ENCODE measurements at places on chromosomes 6 and 20. TPM values are rescaled to one million over a fixed set of nuclear protein-coding genes. Genes with fewer than 3 reads are reported as not detected.
A peak's percentile ranks its signal among the peaks of the same experiment; 100 is the strongest.

TMC2 gene
- total RNA-seq, result not detected

BMP6 gene
- 1.3 TPM for total RNA-seq

PARD6B gene
- 3.7 TPM for total RNA-seq

OTOR gene
- not detected for total RNA-seq

FAM217A gene
- total RNA-seq, result not detected

PLN gene
- not detected for total RNA-seq

MPIG6B gene
- total RNA-seq, result not detected

PPP1R3G gene
- total RNA-seq, result 3.2 TPM

ADGRF5 gene
- 0.75 TPM for total RNA-seq

GRCh38 chr6:161694995-161695394 lies 421.1 kb upstream of the AGPAT4 start:
- no peaks in the 10 kb centered on the region for H3K4me1 ChIP-seq
- no peaks in the 10 kb centered on the region for H3K36me3 ChIP-seq
- peaks cover 22% of the 10 kb centered on the region for H3K27me3 ChIP-seq
- DNase-seq, result peak; percentile 44
- H3K4me3 ChIP-seq, result no peak overlapping the region

- H3K27ac ChIP-seq, result no peak overlapping the region
- H3K36me3 ChIP-seq, result no peaks in the 10 kb centered on the region
- peak; percentile 12 for DNase-seq
- H3K4me1 ChIP-seq, result no peaks in the 10 kb centered on the region
- H3K4me3 ChIP-seq, result no peak overlapping the region
These were observed 198.5 kb downstream of the HIVEP2 start for GRCh38 chr6:142746524-142746923.

DNA sequence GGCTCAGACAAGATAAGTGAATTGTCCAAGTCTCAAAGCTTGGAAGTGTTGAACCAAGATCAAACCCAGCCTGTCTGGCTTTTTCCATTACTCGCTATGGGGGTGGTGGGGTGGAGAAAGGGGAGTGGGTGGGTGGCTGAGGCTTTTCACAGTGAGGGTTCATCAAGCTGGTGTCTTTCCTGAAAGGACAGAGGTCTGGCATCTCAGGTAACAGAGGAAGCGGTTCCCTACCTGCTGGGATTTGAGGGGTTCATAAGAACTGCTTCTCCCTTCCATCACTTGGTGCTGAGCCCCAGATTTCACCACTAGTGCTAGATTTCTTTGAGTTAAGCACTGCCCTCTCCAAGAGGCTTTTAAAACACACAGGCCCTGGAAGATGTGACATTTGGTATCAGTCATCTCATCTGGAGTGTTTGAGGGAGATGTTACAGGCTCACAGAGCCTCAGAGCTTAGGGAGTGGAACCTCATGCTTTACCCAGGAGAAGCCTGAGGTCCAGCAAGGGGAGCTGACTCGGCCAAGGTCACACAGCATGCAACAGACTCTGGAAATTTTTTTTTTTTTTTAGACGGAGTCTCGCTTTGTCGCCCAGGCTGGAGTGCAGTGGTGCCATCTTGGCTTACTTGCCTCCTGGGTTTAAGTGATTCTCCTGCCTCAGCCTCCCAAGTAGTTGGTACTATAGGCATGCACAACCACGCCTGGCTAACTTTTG lies 6.0 kb upstream of the VEGFA start:
- no peak overlapping the region for H3K27ac ChIP-seq
- no peak overlapping the region for H3K4me3 ChIP-seq
- H3K27me3 ChIP-seq, result no peaks in the 10 kb centered on the region
- no peak for DNase-seq
- no peaks in the 10 kb centered on the region for H3K36me3 ChIP-seq
- H3K4me1 ChIP-seq, result no peaks in the 10 kb centered on the region

DNA sequence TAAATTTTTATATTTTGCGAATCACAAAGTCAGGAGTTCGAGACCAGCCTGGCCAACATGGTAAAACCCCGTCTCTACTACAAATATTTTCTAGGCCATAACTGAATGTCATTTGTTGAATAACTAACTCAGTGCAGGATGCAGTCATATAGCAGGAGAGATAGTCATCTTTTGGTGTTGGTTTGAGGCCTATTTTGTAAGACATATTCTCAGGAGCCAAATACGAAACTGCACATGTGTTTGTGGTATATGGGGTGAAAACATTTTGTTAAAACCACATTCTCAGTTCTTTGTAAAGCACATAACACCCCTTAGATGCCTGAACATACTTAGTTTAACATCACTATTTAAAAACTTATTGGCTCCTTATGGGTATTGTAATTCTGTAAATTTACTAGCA lies 4.7 kb upstream of the ENPP5 start:
- peaks cover 94% of the 10 kb centered on the region for H3K27me3 ChIP-seq
- no peaks in the 10 kb centered on the region for H3K4me1 ChIP-seq
- no peak for DNase-seq
- H3K27ac ChIP-seq, result no peak overlapping the region

DNA sequence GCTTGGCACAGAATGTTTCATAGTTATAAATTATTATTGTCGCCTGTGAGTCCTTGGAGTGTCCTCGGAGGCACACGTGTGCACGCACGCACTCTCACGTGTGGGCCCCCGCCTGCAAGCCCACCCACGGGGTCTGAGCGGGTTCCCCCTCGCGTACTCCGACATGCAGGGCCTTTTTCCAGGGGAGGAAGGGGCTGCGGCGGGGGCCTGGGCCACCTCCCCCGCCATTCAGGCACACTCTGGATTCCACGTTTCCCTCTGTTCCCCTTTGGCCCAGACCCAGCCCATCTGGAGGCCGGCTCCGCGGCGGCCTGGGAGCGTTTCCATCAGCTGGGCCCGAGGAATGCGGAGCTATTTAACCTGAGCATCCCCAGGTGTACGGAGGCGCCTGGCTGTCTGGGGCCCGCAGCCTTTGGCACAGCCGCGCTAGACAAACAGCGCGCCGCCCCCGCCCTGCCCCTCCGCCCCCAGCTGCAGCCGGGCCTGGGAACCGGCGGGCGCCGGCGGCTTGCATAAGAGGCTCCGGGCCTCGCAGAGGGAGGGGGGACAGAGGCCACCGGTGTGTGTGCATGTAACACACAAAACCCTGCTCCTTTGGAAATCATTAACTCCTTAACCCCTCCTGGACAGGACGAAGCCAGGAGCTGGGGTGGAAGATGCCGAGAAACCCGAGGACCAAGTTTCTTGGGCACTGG lies 3.3 kb downstream of the ID1 start:
- peak overlapping the region; percentile 97 for H3K4me3 ChIP-seq
- peak overlapping the region; percentile 69 for H3K27ac ChIP-seq
- 0 out of 2 replicates have a peak, but pooled peaks cover 6% of the 10 kb centered on the region for H3K36me3 ChIP-seq
- peak; percentile 94 for DNase-seq

DNA sequence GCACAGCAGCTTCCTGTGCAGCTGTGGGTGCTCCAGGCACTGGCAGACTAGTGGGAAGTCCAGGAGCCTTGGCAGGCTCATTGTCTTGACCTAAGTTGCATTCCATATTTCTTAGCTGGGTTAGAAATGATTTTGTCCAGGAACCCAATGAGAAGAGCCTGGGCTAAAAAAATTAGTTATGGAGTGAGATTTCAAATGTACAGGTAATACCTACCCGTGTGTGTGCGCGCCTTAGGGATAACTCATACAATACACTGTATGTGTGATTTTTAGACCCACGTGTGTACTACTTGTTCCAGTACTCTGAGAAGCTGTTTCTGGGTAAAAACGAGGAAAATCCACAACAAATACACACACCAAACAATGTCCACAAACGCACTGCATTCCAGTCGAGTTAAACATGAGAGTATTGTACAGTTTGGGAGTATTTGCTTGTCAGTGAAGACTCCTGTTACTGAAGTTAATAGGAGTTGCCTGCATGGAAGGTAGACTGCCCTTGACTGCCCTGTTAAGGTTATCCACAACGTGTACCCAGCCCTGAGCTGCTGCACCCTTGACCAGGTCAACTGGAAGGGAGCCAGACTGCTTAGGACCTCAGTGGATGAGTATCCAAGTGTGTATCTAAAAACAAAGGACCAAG lies 1.4 kb downstream of the PAQR8 start:
- H3K27ac ChIP-seq, result no peak overlapping the region
- H3K4me1 ChIP-seq, result peaks cover 19% of the 10 kb centered on the region
- no peaks in the 10 kb centered on the region for H3K36me3 ChIP-seq
- DNase-seq, result no peak

- no peak overlapping the region for H3K4me3 ChIP-seq
- peaks cover 60% of the 10 kb centered on the region for H3K27me3 ChIP-seq
- H3K36me3 ChIP-seq, result no peaks in the 10 kb centered on the region
- no peaks in the 10 kb centered on the region for H3K4me1 ChIP-seq
These were observed 112.8 kb downstream of the BTBD3 start for GRCh38 chr20:12030470-12030869.

- H3K4me1 ChIP-seq, result no peaks in the 10 kb centered on the region
- no peaks in the 10 kb centered on the region for H3K36me3 ChIP-seq
- H3K4me3 ChIP-seq, result no peak overlapping the region
- no peak overlapping the region for H3K27ac ChIP-seq
- no peak for DNase-seq
- no peaks in the 10 kb centered on the region for H3K27me3 ChIP-seq
These were observed 100.1 kb upstream of the CCDC28A start for GRCh38 chr6:138673346-138674014.

GRCh38 chr6:163811317-163811716 lies 396.8 kb downstream of the QKI start:
- no peaks in the 10 kb centered on the region for H3K4me1 ChIP-seq
- no peaks in the 10 kb centered on the region for H3K27me3 ChIP-seq
- DNase-seq, result no peak
- H3K36me3 ChIP-seq, result no peaks in the 10 kb centered on the region
- H3K4me3 ChIP-seq, result no peak overlapping the region
- no peak overlapping the region for H3K27ac ChIP-seq

GRCh38 chr6:42128460-42129359 lies 13.7 kb downstream of the C6orf132 start:
- no peak for DNase-seq
- H3K4me1 ChIP-seq, result peaks cover 14% of the 10 kb centered on the region
- no peak overlapping the region for H3K27ac ChIP-seq
- H3K4me3 ChIP-seq, result no peak overlapping the region
- H3K36me3 ChIP-seq, result peaks cover 29% of the 10 kb centered on the region

GRCh38 chr6:151475653-151476523 lies 17.9 kb upstream of the CCDC170 start:
- H3K27me3 ChIP-seq, result no peaks in the 10 kb centered on the region
- H3K27ac ChIP-seq, result no peak overlapping the region
- H3K36me3 ChIP-seq, result no peaks in the 10 kb centered on the region
- no peak overlapping the region for H3K4me3 ChIP-seq
- no peaks in the 10 kb centered on the region for H3K4me1 ChIP-seq

DNA sequence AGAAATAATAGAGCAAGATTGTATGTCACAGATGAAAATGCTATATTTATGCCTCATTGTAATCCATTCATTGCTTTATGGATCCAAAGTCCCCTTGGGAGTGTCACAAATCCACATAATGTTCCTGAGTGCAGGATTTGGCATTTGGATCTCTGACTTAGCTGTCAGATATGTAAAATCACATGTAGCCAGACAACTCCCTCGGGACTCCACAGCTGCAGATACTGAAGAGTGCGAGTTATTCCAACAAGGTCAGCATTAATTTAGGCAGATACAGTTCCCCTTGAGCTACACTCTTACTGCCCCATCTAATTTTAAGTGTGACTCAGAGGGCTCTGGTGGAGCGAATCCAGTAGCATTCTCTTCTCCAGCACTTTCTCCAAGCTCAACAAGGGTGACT lies 433.2 kb downstream of the CD83 start:
- DNase-seq, result no peak
- no peak overlapping the region for H3K4me3 ChIP-seq
- H3K27me3 ChIP-seq, result no peaks in the 10 kb centered on the region
- no peaks in the 10 kb centered on the region for H3K4me1 ChIP-seq

DNA sequence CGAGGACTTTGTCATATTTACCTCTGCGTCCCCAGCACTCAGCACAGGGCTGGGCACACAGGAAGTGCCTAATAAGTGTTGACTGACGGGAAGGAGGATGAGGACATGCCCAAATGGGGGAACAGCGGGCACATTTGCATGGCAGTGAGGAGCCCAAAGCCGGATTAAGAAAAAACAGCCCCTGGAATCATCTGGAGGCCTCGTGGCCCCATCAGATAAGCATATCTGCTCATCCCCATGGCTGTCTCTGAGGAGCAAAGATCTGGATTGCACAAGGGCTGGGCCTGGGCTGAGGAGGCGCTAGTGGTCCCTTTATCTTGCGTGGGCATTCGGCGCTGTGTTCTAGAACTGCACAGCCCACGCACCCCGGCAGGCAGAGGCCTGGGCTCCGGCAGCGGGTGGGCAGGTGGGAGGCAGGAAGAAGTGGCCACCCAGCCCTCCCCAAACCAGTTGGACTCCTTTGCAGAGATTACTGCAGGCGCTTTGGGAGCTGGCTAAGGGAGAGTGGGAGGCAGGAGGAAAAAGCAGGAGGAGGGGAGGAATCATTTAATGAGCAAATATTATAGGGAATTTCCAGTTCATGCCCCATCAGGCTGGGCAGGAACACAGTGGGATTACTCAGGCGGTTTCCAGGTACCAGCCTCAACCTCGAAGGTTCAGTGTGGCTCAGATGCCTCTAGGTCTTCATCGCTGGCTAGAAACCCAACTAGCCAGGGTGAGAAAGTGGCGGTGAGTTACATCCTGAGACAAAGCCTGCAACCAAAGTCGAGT lies 108.1 kb downstream of the CEBPB start:
- H3K4me1 ChIP-seq, result 0 out of 2 replicates have a peak, but pooled peaks cover 6% of the 10 kb centered on the region
- DNase-seq, result no peak
- H3K4me3 ChIP-seq, result no peak overlapping the region
- H3K27ac ChIP-seq, result no peak overlapping the region
- H3K36me3 ChIP-seq, result no peaks in the 10 kb centered on the region

- no peaks in the 10 kb centered on the region for H3K4me1 ChIP-seq
- no peaks in the 10 kb centered on the region for H3K27me3 ChIP-seq
- H3K36me3 ChIP-seq, result no peaks in the 10 kb centered on the region
- H3K4me3 ChIP-seq, result no peak overlapping the region
These were observed 312.9 kb downstream of the GJA1 start for GRCh38 chr6:121748376-121748775.

DNA sequence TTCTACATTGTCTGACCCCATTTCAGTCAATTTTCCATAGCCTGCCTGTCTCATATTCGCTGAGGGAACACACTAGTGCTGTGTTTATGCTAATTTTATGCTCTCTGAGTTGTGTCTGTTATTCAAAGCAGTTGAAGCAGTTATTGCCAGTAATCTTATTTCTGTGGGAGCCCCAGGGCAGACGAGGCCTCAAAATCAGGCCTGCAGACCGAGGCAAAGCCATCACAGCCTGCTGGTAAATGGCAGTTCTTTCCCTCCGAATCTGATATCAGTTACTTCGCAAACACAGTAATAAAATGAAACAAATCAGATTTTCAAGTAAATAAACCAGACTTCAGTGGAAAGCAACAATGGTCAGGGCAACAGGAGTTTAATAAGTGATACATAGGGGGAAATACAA lies 508.4 kb downstream of the PKHD1 start:
- H3K27ac ChIP-seq, result no peak overlapping the region
- H3K4me1 ChIP-seq, result no peaks in the 10 kb centered on the region
- H3K27me3 ChIP-seq, result no peaks in the 10 kb centered on the region
- no peak overlapping the region for H3K4me3 ChIP-seq

DNA sequence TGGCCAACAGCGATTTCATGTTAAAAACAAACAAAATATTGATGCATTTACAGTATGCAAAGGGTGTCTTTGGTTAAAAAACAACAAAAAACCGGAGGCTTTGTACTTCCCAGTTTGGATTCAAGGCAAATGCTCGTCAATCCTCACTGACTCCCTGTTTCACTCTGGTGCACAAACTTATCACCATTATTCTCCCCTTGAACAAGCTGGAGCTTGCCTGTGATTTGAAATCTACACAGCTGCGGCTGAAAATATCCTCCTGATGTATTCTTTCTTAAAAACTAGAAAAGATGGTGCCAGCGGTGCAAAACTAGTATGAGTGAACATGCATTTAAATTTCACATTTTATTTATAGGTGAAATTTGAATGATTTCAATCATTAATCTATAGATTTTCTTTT lies 3.3 kb downstream of the PERP start:
- no peaks in the 10 kb centered on the region for H3K27me3 ChIP-seq
- H3K4me1 ChIP-seq, result peaks cover 36% of the 10 kb centered on the region
- no peak for DNase-seq
